Occipital lobe (tissue), 3 donors: ENCODE measurements at places on chromosomes 7 and 10.
A peak's percentile ranks its signal among the peaks of the same experiment; 100 is the strongest.

DNA sequence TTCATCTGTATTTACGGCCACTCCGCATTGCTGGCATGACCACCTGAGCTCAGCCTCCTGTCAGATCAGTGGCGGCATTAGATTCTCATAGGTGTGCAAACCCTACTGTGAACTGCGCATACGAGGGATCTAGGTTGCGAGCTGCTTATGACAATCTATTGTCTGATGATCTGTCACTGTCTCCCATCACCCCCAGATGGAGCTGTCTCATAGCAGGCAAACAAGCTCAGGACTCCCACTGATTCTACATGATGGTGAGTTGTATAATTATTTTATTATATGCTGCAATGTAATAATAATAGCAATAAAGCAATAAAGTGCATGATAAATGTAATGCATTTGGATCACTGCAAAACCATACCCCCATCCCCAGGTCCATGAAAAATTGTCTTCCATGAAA lies 1172.9 kb upstream of the AUTS2 start:
- no peak for DNase-seq

GRCh38 chr10:103458720-103459119 lies at the start of gene CALHM1:
Gene CALHM1, minus strand, starts transcription at chr10:103458900. Its CDS starts 149 bp downstream, at chr10:103458751.
- DNase-seq = peak; percentile 35

DNA sequence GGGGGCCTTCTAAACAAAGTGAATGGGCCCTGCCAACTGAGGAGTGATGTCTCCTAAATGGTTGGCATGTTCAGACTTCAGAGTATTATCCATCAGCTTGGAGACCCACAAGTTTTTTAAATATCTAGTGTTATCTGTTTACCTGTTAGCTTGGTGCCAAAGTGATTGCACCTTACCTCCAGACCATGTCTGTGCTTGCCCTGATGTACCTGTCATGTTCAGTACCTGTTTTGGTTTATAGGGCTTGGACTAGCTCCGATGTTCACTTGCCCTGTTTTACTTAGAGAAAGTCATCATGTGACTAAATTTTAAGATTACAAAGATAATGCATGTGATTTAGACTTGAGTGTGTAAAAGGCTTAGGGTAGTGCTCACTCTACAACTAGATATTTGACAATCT lies 67.7 kb downstream of the CNNM2 start:
- DNase-seq = no peak

DNA sequence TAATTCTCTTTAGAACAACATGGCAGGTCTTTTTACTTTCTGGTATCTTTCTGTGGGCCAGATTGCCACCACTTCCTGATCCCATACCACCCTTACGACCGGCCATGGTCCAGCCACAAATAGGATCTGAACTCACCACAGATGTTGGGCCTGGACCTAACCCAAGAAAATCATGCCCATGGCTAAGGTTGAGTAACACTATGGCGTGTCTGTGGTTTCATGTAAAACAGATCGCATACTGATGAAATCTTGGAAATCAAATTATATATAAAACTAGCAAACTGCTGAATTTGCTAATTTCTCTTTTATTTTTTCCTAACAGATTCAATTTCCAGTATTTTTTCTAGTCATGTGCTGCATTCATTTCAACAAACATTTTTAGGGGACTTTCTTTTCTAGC lies 77.2 kb downstream of the CH25H start:
- no peak for DNase-seq

DNA sequence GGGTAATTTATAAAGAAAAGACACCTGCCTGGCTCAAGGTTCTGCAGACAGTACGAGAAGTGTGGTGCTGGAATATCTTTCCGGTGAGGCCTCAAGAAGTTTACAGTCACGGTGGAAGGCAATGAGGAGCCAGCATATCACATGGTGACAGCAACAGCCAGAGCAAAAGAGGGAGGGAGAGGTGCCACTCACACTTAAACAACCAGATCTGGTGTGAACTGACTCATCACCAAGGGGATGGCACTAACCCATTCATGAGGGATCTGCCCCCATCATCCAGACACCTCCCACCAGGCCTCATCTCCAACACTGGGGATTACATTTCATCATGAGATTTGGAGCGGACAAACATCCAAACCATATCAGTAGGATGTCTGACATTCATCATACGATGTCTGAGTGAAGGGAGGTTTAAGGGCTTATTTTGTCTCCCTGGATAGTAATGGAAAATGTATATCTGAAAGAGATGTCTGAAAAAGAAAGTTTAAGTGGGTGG lies 23.5 kb upstream of the KBTBD2 start:
- DNase-seq = no peak

- no peak for DNase-seq
Measured at GRCh38 chr7:112160130-112160770, 45.9 kb downstream of the DOCK4 start.

DNA sequence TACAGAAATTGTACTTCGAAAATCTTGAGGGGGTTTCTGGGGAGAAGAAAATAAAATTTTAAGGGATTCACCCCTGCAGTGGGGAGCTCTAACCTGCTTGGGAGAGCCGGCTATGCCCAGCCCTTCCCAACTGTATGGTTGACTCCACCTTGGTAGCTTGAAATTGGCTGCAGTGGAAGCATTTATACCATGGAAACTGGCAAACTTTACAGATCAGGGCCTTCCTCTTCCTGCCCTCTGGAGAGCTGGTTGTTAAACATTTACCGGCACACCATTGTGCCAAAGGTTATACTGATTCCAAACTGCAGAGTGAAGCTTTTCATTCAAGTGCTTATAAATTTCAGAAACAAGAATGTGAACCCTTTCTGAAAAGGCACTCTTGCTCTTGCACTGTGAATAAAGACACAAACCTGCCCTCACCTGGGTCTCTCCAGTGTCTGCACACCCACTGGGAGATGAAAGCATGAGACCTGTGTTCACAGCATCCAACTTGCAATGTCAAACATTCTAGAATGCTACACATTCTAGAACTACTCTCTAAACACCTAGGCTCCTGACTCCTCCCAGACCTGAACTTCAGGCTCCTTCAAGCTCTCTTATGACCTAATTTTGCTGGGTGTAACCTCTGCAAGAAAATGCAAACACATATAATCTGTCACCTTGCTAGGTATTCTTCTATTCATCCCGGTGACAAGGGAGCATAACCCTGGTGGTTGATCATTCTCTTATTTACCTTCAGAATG lies 44.7 kb downstream of the ABLIM1 start:
- no peak for DNase-seq

- DNase-seq = no peak
Measured at GRCh38 chr10:120335553-120335952, 121.5 kb upstream of the PLPP4 start.

DNA sequence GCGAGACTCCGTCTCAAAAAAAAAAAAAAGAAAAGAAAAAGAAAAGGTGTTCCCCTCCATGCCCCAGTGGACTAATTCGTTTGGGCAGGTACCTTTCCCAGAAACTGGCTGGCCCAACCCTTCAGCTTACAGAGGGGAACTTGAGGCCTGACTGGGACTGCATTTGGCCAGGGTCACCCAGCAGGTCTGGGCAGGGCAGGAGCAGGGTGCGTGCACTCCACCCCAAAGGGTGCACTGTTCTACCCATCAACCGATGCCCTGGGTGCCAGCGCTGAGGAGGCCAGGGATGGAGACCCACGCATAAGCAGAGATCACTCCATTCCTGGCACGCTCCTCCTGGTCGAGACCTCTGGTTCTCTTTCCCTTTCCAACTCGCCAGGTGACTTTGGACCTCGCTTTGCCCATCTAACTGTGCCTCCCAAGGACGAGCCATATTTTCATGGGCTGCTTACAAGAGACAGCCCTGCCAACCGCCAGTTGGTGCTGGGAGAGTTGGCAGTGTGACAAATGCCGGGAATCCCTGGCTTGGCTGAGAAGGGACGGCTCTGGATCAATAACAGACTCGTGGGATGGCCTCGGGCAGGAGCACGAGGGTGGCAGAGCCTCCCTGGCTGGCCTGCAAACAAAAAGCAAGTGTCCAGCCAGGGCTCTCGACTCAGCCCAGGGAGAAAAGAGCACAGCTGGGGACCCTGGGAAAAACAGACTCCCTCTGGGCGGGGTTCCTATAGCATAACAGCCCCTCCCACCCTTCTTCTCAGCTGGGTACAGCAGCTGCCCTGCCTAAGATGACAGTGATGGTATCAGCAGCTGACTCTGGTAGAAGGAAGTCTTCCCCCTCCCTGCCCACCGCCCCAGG lies 7.9 kb downstream of the HSPB1 start:
- peak; percentile 46 for DNase-seq

GRCh38 chr10:74034301-74034700 lies 36.4 kb downstream of the VCL start:
- no peak for DNase-seq

DNA sequence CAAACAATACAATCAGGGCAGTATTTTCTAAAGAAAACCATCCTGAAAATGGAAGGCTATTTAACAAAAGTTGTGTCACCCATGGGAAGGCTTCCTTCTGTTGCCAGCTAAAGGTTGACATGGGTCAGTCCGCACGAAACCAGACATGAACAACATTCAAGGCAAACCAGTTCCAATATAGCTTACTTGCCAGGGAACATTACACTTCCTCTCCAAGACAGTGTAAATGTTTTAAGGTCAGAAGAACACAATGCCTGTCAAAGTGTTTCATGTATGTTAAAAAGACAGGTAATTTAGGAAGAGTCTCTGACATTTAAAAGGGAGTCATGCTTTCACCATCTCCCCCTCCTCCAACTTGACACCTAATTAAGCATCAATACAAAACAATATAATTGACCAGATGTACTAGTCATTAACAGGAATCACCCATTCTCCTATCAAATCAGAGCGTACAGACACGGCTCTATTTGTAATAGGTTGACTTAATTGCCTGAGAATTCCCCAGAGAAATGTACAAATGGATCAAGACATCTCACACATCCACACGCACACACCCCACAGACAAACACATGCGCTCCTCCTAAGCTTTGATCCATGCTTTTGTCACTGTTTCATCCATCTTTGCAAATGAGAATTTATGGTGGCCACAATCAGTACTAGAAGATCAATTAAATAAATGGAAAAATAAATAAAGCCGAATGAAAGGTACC lies 69.5 kb downstream of the CACNA2D1 start:
- no peak for DNase-seq

- no peak for DNase-seq
Measured at GRCh38 chr7:71363223-71363622, 231.3 kb downstream of the GALNT17 start.

DNA sequence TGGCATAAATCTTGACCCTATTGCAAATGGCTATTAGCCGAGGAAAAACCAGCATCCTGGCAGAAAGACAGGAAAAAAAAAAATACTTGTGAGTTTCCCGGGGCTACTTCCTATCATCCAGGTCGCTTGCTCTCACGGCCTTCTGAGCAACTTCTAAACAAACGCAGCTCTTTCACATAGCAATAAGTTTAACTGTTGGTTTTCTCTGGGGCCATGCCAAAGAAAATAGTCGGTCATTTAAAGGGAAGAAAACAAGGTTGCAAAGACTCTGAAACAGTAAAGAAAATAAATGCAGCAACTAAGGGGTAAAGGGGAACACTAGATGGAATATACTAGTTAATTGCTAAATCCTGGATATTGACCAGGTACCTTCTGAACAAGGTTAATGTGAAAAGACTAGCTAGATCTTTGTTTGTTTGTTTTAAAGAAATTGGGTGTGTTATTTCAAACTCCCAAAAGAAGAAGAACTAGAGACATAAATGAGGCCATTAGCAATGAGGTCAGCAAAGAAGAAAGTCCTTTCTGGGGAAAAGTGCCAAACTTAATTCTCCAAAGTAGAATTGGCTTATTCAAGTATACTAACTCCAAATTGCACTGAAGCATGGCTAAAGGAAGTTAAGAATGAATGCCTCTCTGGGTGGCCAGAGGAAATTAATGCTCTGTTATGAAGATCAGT lies 54.2 kb downstream of the SLC39A12 start:
- DNase-seq = no peak

DNA sequence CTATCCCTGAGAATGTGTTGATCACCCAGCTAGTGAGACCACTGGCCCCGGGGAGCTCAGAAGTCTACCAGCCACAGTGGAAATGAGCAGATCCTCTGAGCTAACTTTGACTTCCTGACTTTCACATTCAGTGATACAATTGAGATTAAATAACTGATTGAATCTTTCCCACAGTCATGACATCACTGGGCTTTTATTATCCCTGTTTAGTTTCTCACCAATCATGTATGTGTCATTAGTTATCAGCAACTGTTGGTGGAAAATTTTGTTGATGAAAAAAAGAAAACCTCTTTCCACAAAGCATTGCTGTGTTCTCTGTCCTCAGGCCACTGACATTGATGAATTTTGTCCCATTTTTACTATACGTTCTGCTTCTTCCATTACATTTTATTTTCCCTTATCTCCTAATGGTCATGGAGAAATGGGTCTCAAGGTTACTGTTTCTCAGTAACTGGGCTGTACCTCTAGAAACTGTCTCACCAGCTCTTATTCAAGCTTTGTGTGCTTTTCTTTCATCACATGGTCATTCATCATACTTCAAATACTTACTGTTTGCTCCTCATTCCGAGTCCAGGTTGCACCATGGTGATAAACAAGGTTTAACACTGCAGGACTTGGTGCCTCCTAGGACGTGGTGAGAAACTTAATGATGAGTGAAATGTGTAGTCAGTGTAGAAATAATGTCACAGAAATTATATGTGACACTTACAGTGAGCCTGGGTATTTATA lies 304.7 kb downstream of the CDK14 start:
- DNase-seq = no peak

DNA sequence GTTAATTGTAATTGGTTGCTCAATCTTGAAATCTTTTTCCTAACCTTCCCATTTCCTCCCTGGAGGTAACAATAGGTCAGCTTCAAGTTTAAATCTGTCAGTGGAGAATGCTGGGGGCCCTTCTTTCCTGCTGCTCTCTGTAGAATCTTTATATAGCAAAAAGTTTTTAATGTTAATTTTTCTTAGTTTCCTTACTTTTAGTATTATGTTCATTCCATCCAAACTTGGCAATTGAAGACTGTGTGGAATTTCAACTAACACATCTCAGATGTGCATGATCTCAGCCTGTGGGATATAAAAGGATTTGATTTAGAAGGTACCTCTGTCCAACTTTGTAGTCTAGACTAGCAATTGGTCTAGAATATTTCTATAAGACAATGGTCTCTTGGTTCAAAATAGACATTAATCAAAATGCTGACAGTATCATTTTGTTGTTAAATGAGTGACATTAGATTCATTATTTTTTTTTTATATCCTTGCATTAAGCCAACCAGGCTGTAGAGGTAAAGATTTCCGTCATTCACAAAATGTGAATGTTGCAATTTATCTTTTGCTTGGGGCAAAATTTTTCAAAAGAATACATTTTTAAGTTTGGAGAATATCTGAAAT lies 100.4 kb upstream of the SEMA3A start:
- DNase-seq = no peak

DNA sequence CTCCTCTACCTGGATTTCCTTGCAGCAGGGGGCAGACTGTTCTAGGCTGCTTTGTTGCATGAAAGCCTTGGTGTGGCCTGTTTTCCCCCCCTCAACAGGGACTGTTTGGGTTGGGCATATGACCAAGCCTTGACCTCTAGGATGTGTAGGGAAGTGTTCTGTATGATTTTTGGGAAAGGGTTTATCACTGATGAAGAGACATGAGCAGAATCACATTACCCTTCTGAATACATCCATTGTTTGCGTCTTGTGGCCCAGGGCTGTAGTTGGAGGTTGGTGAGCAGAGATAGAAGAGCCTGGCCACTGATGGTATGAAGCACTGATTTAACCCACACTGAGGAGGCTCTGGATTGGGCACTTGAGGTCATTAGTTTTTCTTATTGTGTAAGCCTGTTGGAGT lies 26.6 kb downstream of the ZNF12 start:
- DNase-seq = no peak
